Uterus (tissue), 4 donors: ENCODE measurements at places on chromosomes 13 and 19. TPM values are rescaled to one million over a fixed set of nuclear protein-coding genes. Genes with fewer than 3 reads are reported as not detected.

DNA sequence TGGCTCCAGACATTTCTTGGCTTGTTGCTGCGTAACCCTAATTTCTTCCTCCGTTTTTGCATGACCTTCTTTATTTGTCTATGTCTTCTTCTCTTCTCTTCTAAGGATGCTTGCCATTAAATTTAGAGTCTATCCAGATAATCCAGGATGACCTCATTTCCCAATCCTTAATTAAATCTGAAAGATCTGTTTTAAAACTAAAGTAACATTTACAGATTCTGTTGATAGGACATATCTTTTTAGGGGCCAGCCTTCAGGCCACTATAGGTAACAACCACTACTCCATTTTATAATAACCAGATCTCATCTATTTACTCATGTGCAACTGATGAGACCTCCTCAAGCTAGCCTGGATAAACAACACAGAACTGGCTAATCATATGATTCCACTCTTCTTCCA is 490.5 kb upstream of the SLC10A2 start:
- no peaks in the 10 kb centered on the region for H3K36me3 ChIP-seq
- H3K27me3 ChIP-seq, result no peaks in the 10 kb centered on the region
- H3K4me1 ChIP-seq, result no peaks in the 10 kb centered on the region
- no peak overlapping the region for H3K4me3 ChIP-seq

DNA sequence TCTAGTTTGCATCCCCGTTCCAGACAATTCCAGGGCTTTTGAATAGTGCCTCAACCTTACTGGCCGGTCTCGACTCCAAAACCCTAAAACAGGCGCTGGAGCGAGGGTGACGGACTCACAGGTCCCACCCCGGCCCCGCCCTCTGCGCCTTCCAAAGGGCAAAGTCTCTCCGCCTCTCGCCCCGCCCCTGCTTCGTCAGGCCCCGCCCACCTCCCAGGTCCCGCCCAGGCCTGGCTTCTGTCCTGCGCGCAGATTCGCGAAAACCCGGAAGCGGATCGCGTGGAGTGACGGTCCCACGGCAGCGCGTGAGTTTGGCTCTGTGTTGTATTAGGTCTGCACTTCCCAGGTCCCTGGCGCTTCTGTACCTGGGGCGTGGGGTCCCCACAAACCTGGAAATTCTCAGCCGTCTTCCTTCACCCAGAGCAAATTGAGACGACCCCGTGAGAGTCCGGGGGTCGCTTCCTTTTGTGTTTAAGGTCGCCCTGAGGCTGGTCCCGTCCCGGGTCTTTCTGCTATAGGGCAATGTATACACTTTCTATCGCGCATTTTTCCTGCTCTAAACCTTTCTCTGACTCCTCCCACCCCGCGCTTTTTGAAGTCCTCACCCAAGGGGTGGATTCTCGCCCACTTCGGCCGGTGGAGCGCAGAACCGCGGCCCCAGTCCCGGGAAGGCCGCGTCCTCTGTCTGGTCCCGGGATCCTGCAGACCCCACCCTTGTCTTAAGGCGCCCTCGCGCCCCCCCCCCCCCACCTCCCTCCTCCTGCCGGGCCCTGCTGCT is at the start of gene ZNF813:
Gene ZNF813 (plus strand): TSS at position 249 of the 778 bp plus-strand sequence. CDS start 16,090 bp downstream, outside the sequence.
- H3K4me3 ChIP-seq, result peak within 1 kb of the TSS; percentile 56
- no peaks in the 10 kb centered on the region for H3K36me3 ChIP-seq
- H3K4me1 ChIP-seq, result peaks cover 6% of the 10 kb centered on the region
- peak; percentile 94 for DNase-seq
- no peaks in the 10 kb centered on the region for H3K27me3 ChIP-seq

- H3K4me3 ChIP-seq, result no peak overlapping the region
- no peaks in the 10 kb centered on the region for H3K4me1 ChIP-seq
- peaks cover 5% of the 10 kb centered on the region for H3K27me3 ChIP-seq
- H3K27ac ChIP-seq, result no peak overlapping the region
- DNase-seq, result no peak
Observed at GRCh38 chr19:6586726-6587092, 4.2 kb downstream of the CD70 start.

DNA sequence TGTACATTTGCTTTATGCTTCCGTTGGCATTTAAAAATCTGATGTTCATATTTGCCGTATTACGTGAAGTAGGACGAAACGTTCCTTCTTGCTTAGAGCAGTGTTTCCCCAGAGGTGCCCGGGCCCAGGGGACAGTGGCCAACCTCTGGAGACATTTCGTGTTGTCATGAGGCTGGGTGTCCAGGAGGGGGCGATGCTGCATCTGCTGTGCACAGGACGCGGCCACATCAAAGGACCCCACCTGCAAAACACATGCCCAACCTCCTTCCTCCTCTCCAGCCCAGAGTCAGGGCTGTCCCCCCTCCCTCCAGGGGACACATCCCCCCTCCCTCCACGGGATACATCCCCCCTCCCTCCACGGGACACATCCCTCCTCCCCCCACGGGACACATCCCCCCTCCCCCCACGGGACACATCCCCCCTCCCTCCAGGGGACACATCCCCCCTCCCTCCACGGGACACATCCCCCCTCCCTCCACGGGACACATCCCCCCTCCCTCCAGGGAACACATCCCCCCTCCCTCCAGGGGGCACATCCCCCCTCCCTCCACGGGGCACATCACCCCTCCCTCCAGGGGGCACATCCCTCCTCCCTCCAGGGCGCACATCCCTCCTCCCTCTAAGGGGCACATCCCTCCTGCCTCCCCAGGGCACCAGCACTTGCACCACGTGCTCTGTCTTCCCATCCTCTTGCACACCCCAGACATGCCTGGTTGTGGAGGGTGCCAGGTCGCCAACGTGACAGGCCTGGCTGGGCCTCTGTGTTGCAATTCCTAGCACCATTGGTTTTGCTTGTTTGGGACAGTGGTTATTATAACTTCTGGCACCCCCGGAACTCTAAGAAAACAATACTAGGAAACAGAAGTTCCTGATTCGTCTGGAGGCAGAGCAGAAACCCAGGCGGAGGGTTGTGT is 46.7 kb downstream of the GAS6 start:
- H3K36me3 ChIP-seq, result no peaks in the 10 kb centered on the region
- peak overlapping the region; percentile 68 for H3K27ac ChIP-seq
- H3K4me1 ChIP-seq, result peaks cover 10% of the 10 kb centered on the region
- peak; percentile 96 for DNase-seq
- no peak overlapping the region for H3K4me3 ChIP-seq
- no peaks in the 10 kb centered on the region for H3K27me3 ChIP-seq

GRCh38 chr13:26227166-26227971 is 5.3 kb upstream of the RNF6 start:
- H3K4me1 ChIP-seq, result no peaks in the 10 kb centered on the region
- H3K36me3 ChIP-seq, result no peaks in the 10 kb centered on the region
- H3K4me3 ChIP-seq, result no peak overlapping the region
- no peaks in the 10 kb centered on the region for H3K27me3 ChIP-seq

GRCh38 chr19:4077007-4077374 is 10.3 kb upstream of the ZBTB7A start:
- H3K27me3 ChIP-seq, result no peaks in the 10 kb centered on the region
- H3K4me1 ChIP-seq, result no peaks in the 10 kb centered on the region
- DNase-seq, result no peak
- H3K4me3 ChIP-seq, result no peak overlapping the region
- H3K36me3 ChIP-seq, result no peaks in the 10 kb centered on the region

The CGB8 gene
- not detected for total RNA-seq

GRCh38 chr13:113139577-113139976 is 17.0 kb downstream of the F10 start:
- H3K27me3 ChIP-seq, result no peaks in the 10 kb centered on the region
- no peak for DNase-seq
- H3K4me1 ChIP-seq, result no peaks in the 10 kb centered on the region
- no peak overlapping the region for H3K4me3 ChIP-seq
